Activated T-helper 9 cell treated with anti-CD3 and anti-CD28 coated beads, Interleukin-2, amount 50 U/mL, for 16 hours (primary cell): ENCODE measurements at places on chromosomes 6 and 20.

DNA sequence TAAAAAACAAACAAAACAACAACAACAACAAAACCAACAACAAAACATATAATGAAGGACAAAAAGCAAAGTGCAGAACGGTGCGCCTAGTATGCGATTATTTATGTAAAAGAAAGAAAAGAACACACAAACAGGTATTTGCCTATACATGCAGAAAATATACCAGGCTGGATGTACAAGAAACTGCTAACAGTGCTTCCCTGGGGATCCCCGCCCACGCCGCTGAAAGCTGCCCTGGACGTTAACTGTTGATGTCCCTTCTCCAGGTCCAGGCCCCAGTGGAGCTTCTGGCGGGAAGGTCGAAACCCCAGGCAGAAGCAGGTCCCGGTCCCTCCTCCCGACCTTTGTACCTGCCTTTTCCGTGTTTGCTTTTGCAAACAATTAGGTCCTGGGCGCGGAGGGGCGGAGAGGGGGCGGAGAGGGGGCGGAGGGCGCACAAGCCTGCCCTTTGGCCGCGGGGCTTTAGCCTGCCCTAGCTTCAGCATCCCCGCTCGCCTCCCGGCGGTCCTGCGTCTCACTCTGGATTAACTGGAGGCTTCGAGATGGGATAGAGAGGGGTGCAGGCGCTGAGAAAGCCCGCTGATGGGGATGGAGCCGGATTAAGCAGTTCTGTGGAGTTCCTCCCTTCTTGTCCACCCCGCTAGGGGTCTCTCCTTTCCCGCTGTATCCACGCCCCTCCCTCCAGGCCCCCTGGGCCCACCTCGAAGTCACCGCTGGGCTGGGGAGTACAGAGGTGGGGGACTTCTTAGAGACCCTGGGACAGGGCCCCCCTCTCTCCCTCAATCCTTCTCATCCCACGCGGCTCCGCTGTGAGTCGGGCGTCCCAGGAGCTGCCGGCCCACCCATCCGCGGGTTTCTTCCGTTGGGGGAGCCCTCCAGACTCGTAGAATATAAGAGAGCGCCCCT lies 8.2 kb upstream of the AHCY start:
- no peak for DNase-seq

DNA sequence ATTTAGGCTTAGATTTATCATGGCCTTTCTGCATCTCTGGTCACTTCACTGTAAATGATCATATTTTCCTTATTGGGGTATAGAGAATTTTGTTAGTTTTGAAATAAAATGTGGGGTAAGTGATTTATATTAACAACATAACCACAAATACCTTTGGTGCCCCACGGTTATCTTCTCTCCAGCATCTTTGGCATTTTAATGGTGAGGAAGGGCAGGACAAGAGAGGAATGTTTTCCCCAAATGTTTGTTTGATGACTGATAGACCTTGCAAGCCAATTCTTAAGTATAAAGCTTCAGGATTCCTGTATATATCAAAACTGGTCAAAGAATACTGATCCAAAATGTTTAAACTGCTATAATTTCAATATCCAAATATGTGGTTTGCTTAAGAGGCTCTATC lies 171.6 kb upstream of the SMLR1 start:
- DNase-seq, result no peak

DNA sequence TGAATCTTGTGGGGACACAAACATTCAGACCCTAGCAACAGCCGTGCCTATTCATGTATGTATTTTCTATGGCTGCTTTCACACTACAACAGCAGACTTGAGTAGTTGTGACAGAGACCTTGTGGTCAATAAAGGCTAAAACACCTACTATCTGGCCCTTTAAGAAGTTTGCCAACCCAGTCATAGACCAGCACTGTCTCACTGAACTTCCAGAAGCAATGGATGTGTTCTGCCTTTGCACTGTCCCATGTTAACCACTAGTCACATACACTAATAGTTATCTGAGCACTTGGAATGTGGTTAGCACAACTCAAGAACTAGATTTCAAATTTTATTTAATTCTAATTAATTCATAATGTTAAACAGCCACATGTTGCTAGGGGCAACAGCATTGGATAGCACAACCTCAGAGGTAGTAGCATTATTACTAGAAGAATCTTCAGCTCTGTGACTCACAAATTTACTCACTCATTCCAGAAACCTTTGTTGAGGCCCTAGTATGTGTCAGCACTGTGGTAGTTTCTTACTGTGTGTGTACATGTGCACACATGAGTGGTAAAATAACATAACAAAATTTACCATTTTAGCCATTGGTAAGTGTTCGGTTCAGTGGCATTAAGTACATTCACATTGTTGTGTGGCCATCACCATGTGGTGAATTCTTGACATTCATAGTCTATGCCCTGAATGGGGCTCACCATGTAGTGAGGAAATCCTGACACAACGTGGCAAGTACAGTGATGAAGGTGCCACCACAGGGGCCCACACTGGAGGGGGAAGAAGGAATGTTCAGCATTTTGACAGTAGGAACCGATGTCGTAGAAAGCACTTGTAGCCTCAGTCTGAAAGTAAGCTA lies 107.3 kb downstream of the CEP57L1 start:
- no peak for DNase-seq

DNA sequence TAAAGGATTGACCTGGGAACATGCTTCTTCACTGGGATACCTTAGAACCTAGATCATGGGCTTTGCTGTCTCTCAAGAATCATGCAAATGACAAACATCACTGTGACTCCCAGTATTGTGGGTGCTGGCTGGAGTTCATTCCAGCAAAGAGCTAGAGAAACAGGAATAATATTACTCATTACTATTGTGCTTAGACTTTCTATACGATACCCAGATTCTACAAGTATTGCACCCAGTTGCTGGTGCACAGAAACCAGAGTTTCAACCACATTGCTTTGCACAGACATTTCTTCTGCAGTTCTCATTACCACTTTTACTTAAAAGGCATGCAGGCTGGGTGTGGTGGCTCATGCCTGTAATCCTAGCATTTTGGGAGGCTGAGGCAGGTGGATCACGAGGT lies 220.4 kb upstream of the ZNF217 start:
- DNase-seq, result no peak

GRCh38 chr20:38534756-38535155 lies 46.2 kb upstream of the ADIG start:
- no peak for DNase-seq

DNA sequence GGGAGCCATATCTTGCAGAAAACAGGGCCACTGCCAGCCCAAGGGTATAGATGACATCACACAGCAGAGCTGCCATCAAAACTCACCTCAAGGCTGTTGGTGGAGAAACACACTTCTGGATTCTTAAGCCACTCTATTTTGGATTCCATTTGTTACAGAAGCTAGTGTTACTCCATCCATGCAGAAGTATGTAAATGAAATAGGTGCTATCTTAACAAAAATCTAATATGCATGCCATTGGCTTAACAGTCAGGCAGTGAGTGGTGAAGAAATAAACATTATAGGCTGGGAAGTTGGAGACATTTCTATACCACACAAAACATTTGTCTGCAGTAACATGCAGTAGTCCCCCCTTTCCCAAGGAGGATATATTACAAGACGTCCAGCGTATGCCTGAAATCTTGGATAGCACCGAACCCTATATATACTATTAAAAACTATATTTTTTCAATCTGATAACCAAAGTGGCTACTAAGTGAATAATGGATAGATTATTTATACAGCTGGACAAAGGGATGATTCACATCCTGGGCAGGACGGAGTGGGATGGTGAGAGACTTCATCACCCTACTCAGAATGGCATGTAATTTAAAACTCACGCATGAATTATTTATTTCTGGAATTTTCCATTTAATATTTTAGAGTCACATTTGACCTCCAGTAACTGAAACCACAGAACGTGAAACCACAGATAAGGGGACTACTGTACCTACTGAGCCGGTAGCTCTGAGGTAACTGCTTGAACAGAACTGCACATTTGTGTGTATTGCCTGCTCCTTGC lies 160.0 kb upstream of the PLN start:
- no peak for DNase-seq

DNA sequence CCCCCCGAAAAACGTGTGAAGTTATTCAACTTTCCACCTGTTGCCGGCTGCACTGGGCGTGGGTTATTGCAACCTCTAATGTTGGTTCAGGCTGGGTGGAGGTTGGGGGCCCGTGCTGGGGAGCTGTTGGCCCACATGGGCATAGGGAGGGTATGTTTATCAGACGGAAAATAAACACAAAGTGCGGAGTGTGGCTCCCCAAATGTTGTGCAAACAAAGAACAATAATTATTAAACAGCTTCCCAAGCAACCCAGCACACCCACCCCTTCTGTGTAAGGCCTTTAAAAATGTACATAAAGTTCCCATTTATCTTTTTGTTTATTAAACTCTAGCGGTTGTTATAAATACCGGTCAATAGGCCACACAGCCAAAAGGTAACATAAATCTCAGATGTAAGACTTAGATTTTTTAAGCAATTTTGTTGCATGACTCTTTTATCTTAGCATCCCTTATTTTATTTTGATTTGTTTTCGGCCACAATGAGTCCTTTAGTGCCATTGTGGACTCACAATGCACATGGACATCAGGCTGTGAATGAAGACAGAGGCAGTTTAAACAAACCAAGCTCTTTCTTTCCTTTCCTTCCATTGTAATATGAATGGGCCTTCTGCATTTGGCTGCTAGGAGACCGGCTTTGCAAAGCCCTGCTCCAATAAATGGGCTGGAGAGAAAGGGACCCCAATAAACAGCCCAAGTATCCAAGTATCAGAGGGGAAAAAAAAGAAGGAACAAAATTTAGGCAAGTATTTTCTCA lies 6.9 kb upstream of the DLL1 start:
- no peak for DNase-seq

GRCh38 chr20:40148886-40149285 lies 540.1 kb downstream of the MAFB start:
- DNase-seq, result no peak

GRCh38 chr6:47447722-47448121 lies 29.9 kb upstream of the CD2AP start:
- DNase-seq, result no peak

- peak; percentile 5 for DNase-seq
Measured at GRCh38 chr6:14660806-14661579, 543.4 kb downstream of the CD83 start.

DNA sequence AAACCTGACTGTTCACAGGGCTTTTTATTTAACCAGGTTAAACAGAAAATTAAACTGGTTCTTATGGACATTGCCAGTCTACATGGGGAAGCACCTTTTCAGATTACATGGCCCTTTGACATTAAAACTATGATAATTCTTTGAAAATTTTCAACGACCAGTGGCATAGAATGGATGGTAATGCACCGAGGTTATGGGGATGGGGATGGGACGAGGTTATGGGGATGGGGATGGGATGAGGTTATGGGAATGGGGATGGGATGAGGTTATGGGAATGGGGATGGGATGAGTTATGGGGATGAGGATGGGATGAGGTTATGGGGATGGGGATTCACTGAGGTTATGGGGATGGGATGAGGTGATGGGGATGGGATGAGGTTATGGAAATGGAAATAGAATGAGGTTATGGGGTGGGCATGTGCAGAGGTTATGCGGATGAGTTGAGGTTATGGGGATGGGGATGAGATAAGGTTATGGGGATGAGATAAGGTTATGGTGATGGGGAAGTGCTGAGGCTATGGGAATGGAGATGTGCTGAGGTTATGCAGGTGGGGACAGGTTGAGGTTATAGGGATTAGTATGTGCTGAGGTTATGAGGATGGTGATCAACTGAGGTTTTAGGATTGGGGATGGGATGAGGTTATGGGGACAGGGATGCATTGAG lies 541.9 kb downstream of the CDH26 start:
- DNase-seq, result no peak

DNA sequence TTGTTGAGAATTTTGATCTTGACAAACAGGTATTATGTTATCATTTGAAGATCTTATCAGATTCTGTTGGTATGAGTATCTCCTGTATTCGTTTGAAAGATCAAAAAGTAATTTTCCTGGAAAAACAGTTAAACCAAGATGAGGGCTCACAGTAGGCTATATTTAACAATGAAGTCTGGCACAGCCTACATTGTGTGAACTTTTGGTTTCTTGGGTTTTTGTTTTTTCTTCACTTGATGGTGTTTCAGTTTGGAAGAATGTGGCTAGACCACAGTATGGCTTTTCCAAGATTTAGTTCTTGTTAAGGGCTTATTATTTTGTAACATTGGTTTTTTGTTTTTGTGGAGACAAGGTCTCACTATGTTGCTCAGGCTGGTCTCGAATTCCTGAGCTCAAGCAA lies 306.4 kb downstream of the CDKAL1 start:
- DNase-seq, result no peak

DNA sequence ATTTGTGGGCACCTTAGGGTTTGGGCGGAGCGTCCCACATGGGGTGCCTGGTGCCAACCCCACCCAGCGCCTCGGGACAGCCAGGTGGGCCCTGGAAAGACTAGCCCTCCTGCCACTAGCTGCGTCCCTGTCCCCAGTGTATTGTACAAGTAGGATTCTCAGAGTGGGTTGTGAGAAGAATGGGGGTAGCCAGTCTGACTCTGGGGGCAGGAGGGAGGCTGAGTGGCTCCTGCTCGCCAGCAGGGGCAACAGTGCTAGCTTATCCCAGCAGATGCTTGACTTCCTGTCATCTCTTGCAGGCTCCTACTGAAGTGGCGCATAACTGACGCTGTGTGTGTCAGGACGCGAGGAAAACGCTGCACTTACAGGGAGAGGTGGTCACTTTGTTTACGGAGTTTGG lies 9.3 kb downstream of the PSMA7 start:
- no peak for DNase-seq

DNA sequence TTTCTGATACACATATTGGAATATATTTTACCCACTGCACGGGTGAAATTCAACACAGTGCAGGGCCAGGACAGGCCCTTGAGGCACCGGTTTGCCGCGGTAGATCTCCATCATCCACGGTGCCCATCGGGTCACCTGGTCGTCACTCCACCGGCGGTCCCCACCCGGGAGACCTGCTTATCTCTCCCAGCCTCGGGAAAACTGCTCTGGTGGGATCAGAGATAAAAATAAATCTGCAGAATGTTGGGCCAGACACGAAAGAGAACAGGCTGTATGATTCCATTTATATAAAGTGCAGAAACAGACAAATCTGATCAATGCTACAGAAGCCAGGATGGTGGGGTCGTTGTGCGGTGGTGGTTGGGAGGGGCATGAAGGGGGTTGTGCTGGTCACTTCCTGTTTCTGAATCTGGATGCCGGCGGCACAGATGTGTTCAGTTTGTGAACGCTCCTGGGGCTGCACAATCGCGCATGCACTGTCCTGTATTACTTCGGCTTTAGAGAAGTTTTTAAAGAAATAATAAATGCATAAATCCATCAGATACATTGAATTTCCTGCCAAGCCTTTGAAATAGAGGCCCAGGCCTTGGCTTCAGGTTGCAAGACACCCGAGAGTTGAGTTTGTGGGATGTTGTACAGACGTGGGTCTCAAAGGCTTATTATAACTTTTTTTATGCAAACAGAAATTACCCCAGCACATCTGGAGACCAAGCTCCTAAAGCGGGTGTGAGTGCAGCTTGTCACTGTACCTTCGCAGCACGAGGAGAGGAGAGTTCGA lies 54.3 kb downstream of the ANKRD60 start:
- DNase-seq, result no peak
